ENCODE measurements at places on chromosomes 6 and 20. TPM values are rescaled to one million over a fixed set of nuclear protein-coding genes. Genes with fewer than 3 reads are reported as not detected.

TMEM244 gene
- total RNA-seq, result not detected

APOBEC2 gene
- total RNA-seq, result not detected

LHFPL5 gene
- total RNA-seq, result not detected

PIM1 gene
- 9.6 TPM for total RNA-seq

CST2 gene
- not detected for total RNA-seq

TFAP2B gene
- total RNA-seq, result not detected

ADGRB3 gene
- 2.4 TPM for total RNA-seq

MUCL3 gene
- total RNA-seq, result not detected

PTCHD4 gene
- 28.5 TPM for total RNA-seq

IL17A gene
- total RNA-seq, result not detected

HEBP2 gene
- 30.1 TPM for total RNA-seq

NOTCH4 gene
- total RNA-seq, result 151 TPM

GRCh38 chr6:161647234-161647633 is 373.4 kb upstream of the AGPAT4 start:
- no peak for DNase-seq

- no peak for DNase-seq
These were observed 47.1 kb upstream of the EDN3 start for GRCh38 chr20:59253325-59253724.

DNA sequence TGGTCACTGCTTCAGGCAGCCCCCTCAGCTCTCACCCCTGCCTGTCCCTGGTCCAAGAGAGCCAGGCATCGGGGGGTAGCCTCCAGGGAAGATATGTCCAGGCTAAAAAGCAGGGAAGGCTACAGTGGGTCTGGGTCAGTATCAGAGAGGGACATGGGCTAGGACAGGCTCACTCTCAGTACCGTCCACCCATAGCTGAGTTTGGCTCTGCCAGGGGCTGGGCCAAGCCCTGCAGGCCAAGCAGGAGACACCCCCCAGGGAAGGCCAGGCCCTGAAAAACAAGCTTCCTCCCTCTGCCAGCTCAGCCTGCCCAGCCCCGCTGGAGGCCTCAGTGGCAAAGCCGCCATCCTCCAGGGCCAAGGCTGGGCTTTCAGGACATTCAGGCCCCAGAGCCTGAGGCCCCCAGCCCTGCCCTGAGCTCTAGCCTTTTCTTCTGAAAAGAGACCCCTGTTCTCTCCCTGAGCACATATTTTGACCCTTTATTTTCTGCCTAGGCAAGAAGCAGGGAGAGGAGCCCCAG is 28.6 kb upstream of the TGM2 start:
- no peak for DNase-seq

GRCh38 chr6:25202504-25202903 is 76.7 kb upstream of the CARMIL1 start:
- DNase-seq, result no peak

DNA sequence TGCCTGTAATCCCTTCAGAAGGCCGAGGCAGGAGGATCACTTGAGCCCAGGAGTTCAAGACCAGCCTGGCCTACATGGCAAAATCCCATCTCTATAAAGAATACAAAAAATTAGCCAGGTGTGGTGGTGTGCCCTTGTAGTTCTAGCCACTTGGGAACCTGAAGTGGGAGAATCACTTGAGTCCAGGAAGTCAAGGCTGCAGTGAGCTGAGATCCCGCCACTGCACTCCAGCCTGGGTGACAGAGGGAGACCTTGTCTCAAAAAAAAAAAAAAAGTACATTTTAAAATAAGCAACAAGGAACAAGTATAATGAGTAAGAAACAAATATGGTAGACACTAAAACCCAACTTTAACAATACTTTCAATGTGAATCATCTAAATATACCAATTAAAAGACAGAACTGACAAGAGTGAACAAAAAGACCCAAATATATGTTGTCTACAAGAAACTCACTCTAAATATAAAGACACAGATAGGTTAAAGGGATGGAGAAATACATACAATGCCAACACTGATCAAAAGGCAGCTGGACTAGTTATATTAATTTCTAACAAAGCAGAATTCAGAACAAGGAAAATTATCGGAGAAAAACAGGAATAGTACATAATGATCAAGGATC is 37.7 kb downstream of the RANBP9 start:
- no peak for DNase-seq

DNA sequence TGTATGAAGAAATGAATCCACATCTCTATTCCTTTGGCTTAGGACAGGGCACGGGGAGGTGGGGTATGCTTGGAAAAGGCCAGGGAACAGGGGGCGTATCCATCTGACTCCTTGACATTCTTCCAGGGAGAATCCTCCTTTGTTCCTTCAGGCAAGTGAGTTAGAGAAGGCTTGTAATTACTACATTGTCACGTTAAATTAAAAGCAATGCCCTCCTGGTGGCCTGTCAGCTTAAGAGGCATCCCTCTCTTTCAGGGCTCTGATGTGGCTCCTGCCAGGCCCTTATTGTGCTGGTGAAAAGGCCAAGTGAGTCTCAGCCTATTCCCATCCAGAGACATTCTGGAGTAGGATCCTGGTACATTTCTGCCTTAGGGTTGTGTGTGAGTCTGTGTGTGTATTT is 128.3 kb downstream of the FOXA2 start:
- no peak for DNase-seq

DNA sequence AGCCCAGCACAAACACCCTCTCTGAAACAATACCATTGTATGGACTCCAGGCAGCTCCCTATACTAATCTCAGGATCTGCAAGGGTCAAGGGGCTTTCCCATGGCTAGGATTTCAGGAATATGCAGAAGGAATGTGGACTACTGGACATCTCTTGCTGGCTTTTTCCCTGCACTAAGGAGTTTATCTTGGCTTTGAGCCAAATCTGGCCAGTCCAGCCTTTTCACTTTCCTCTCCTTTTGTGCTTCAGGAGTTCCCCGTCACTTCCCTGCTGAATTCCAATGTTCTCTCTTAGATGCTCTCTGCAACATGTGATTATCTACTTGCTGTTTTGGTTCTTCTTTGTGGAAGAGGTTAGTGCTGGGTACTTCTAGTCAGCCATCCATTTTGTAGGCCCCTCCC is 568.2 kb downstream of the HDGFL1 start:
- DNase-seq, result no peak

DNA sequence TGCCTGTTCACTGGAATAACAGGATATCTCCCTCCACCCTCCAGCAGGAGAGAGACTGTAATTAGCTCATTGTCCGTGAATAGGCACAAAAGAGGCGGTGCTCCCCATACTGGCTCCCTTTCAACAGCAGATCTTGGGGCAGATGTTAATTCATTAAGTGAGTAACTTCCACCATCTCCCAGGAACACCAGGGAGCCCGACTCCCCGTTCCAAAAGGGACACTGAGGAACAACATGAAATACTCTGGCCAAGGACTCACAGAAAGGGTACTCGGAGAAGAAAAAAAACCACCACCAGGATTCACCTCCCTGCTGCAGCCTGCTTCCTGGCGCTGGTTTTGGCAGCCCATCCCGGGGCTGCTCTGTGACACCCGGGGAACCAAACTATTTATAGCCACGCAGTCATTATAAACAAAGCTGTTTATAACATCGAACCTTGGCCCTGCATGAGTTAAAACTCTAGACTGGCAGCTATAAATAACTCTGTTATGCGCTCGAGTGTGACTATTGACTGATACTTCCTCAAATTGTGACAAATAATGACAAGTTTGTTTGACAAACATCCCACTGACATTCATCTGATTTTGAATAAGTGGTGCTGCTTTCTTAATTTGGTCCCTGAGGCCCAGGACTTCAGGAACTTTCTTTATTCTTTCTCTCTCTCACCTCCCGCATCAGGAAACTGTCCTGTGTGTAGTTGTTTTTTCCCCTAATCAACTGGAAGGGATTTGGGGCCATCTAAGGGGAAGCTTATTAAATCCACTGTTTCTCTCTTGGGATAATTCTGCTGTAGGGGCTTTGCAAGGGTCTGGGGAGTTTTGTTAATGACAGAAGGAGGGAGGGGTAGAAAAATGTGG is 521.6 kb downstream of the CD83 start:
- no peak for DNase-seq

DNA sequence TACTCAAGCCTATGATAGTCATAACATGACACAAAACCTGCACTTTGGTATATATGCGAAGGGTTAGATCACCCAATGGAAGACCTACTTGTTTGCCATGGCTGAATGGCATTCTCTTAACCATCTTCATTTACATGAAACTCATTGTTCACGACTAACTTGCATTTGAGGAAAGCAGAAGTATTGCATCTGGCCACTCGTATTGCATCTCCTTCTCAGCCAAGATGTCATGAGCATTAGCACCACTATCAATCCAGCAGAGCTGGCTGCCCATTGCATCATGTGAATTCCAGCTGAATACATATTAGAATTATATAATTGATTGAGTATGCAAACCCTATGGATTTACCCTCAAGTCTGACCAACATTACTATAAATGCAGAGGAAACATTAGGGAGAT is 390.2 kb downstream of the LAMA2 start:
- no peak for DNase-seq

DNA sequence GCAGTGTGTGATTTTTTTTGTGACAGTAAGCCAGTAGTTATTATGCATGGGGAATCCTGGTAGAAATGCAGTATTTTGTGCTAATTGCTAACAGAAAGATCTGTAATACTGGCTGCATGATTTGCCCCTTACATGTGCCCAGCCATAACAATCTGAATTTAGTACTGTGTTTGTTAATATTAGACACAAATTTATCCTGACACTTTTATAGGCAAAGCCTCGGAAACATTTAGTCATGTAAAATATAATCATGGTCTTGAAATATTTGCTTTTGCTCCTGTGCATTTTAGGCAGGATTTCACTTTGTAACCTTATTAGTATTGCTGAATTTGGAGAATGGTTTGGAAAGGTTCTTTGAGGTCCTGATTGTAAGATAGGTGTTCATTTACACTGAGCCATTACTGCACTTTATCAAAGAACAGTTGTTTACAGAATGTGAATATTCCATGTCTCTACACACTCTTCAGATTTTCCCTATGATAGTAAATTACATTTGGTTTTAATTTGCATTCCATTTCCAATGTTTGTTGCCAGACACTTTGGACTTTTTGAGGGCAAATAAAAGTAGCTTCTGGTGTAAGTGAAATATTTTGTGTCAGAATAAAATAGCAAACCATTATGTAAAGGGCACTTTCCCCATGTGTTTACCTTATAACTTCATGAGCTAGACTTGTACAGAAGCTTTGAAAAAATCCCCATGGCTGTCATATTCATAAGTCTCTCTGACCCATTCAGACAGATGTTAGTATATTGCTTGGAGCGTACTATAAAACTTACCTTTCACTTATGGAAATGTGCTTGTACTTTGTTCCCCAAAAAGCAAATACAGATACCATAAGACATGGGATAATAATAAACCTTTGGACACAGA is 349.9 kb downstream of the ARHGAP18 start:
- no peak for DNase-seq

GRCh38 chr6:3585320-3585935 is 128.6 kb upstream of the SLC22A23 start:
- DNase-seq, result no peak

DNA sequence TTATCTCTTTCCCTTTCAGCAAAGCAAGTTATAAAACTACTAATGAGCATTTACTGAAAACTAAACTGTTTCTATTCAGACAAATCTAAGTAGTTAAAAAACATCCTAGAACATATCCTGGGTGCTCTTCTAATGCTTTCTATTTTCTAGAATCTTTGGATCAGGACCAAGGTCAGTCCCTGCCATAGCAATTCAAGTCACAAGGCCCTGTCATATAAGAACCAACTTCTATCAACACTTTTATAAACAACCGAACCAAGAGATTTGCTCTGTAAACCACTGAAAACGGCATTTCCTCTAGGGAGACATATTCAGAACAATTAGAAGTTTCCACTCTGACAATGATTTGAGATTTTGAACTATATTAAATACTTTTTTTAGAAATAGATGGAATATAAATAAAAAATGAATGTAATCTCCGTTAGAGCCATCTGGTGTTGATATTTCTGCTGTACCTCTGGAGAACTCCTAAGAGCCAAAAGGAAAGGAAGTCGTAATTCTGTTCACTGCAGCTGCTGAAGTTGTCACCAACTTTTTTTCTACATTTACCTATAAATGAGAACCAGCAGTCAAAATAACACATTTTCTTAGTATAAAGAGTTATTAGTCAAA is 51.4 kb upstream of the LGSN start:
- no peak for DNase-seq

GRCh38 chr6:43308101-43308989 is at the start of gene CRIP3:
TSS of gene CRIP3 (minus strand) at chr6:43308826. CDS start at chr6:43308792, 34 bp downstream.
- DNase-seq, result no peak

DNA sequence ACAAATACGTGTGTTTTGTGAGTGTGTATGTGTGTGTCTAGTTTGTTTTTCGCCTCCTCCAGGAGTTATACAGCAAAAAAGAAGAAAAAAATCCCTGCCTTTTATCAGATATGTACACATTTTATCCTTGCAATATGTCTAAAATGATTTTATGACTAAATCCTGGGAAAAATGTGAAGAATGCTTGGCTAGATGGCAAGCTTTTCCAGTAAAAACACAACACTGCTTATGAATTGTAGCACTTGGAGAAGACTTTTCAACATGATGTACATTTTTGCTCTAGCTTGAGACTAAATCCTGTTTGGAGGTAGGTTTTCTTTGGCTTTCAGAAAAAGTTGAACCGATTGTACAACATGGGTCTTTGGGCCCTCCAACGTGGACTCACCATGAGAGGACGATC is 160.2 kb downstream of the GMPR start:
- no peak for DNase-seq

- DNase-seq, result no peak
These were observed 3.9 kb upstream of the MRGBP start for GRCh38 chr20:62792182-62792939.

GRCh38 chr6:163756079-163756478 is 341.6 kb downstream of the QKI start:
- no peak for DNase-seq

DNA sequence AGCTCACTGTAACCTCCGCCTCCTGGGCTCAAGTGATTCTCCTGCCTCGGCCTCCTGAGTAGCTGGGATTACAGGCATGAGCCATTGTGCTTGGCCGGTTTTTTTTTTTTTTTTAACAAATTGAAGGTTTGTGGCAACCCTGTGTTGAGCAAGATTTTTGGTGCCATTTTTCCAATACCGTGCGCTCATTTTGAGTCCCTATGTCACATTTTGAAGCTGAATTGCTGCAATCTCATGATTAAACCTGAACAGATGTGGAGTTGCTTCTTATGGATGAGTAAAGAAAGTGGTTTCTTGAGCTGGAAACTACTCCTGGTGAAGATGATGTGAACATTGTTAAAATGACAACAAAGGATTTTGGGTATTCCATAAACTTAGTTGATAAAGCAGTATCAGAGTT is 16.6 kb downstream of the SASH1 start:
- no peak for DNase-seq

DNA sequence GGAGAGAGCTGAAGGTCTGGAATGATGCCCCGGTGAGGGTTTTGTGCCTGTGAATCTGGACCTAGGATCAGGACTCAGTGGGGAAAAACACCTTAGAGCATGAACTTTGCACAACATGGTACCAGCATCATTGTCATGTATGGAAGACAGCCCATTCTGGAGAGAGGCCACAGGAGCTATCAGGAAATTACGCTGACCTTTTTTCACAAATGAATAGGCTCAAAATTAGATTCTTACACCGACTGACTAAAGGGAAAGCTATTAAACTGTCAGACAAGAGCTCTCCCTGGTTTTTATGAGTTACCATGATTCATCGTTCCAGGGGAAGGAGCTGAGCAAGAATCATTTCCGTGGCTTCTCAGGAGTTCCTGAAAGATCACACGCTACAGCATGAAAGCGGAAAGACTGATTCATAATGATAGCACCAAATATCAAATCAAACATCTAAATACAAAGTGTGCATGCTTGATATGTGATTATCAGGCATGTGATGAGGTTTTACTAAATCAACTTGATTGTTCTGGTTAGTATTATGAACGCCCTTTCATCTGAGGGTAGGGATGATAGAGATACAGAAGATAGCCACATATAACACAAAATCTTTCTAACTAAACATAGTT is 224.9 kb upstream of the SMLR1 start:
- no peak for DNase-seq
